NCI-H748 treated with DMSO at 0.1 percent for 48 hours (cell line): ENCODE measurements at places on chromosomes 3 and 15.
A peak's percentile ranks its signal among the peaks of the same experiment; 100 is the strongest.

GRCh38 chr15:33968224-33968623, at the start of gene CHRM5:
CHRM5 (plus strand) TSS chr15:33968497; CDS start chr15:34062718, 94,221 bp downstream.
- peak; percentile 68 for DNase-seq

GRCh38 chr15:101149864-101150722, 101.8 kb downstream of the CHSY1 start:
- DNase-seq: no peak

DNA sequence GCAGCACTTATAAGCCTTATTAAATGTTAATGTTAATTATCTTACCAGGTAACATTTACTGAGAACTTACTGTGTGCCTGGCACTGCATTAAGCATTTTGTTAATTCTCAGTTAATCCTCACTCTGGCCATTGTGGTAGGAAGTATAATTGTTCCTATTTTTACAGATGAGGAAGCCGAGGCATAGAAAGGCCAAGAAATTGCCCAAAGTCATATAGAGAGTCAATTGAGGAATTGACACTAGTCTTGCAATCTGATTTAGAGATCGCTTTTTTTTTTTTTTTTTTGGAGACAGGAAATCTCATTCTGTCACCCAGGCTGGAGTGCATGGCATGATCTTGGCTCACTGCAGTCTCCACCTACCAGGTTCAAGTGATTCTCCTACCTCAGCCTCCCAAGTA, 132.6 kb upstream of the PROK2 start:
- no peak for DNase-seq

GRCh38 chr3:26452363-26452762, 170.2 kb upstream of the LRRC3B start:
- DNase-seq: no peak

DNA sequence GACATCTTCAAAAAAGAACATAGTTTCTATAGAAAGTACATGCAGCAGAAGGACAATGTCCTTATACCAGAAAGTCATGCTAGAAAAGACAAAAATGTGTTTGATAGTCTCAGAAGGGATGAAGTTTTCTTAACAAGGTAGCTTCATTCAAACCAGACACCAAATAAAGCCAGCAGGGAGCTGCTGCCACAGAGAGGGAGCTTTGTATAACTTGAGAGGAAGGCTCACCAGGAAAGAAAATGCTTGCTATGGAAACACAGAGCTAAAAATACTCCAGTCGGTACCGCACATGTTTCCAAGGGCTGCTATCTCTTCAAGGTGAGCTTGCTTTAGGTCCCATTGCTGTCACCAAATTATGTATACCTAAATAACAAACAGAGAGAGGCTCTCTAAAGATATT, 1074.8 kb upstream of the ALCAM start:
- DNase-seq: no peak

- DNase-seq: no peak
These were observed 21.0 kb downstream of the ANAPC13 start for GRCh38 chr3:134464689-134465365.

DNA sequence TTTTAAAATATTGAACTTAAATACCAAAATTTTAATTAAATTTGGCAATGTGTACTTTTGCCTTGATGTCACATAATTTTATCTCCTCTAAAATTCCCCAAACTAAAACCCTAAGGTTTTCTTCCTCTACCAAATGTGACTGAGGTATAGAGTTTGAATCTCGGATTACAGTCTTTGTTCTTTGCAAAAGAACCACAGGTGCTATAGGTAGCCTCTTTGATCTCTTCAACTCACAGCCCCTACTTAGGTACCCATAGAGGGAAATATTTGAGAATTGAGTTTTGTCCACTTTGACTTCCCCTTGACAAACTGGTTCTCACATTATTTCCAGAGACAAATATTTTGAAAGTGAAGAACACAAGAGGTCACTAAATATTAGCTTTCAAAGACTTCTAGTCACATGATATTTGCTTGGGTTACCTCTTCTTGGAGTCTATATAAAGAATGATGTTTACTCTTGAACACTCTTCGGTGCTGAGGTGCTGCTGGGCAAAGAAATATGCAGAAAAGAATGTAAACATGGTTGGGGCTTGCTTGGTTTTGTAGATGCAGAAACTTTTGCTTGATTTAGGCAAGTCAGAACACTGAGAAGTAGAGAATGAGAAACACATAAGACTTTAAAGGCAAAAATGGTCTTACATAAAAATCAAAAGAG, 120.8 kb upstream of the MCTP2 start:
- DNase-seq: peak; percentile 3

DNA sequence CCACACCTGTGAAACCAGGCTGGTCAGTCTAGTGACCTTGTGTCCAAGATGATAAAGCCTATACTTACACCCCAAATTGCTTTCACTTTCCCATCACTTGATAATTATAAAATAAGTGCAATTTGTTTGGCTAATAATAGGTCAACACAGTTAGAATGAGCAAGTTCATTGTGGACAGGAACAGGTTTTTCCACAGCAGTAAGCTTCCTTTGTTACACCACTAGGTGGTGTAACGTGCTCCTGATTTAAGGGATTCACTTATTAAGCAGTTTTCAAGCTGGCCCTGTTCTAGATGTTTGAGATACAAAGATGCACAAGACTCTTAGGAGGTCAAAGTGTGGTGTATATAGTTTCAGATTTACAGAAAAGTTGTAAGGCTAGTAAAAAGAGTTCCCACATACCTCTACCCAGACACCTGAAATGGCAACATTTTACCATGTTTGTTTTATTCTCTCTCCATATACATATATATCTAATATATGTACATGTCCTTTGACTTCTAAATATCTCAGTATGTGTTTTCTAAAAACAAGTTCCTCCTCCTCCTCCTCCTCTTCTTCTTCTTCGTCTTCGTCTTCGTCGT, 6.8 kb upstream of the MFSD1 start:
- DNase-seq: no peak

DNA sequence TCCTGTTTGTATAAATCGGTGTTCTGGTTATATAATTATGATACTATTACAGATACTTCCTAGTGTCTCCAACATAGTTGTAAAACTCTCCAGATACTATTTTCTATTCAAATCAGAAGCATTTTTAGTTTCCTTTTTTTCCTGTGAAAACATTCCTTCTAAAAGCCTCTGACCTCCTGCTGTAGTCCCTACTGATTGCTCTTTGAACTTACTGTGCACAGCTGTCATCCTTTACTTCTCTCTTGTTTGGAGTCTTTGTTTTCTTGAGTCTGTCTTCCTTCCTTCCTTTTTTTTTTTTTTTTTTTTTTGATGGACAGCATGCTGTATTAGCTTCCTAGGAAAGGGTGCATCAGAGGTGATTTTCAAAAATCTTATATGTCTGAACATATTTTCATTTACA, 28.9 kb downstream of the NR2C2 start:
- DNase-seq: no peak

DNA sequence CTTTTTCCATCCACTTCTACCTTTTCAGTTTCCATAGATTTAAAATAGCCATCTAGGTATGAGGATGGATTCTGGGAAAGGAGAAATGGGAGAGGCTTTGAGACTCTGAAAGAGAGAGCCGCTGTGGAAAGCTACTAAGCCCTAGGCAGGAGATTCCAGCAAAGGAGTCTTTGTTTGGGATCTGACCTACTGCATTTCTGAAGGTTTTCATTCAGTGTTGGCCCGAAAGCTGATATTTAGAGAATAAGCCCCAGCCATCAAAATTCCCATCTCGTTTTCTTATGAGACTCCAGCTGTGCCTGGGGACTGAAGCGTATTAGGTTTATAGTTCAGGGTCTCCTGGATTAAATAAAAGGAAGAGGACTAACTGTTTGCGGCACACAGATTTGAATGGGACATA, 19.5 kb downstream of the LIPH start:
- DNase-seq: no peak

DNA sequence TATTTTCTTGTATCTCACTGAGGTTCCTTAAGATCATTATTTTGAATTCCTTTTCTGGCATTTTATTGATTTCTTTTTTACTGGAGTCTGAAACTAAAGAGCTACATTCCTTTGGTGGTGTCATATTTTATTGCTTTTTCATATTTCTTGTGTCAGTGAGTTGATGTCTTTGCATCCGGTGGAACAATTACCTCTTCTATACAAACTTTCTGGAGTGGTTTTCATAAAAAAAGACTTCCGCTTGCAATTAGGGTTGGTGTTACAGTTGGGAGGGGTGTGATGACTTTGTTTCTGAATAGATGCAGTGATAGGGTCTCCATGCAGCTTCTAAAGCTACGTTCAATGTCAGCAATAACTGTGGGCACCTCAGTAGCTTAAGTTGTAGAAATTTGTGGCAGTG, 181.7 kb downstream of the LPP start:
- DNase-seq: no peak

DNA sequence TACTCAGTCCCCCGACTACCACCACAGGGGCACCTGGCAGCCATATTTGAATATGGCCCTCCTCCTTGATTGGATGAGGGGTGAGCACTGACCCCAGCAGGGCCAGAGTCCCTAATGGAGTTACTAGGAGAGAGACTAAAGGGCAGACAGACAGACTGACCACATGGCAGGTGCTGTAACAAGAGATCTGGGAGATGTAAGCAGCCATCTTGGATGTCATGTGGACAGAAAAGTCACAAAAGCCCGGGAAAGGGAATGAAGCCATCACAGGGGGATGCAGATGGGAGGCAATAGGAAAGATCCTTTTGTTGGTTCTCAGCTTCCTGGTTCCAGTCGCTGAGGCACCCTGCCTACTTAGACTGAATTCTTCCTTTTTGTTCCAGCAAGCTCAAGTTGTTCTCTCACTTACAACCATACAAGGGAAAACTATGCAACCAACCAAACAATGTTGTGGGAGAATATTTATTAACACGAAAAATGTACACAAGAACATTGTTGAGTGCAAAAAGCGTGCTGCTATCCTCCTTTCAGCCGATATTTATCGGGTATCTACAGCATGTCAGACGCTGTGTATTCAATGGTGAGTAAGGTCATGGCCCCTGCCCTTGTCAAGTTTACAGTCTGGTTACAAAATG, 511.6 kb upstream of the PROK2 start:
- no peak for DNase-seq

- no peak for DNase-seq
These were observed 150.9 kb upstream of the ABI3BP start for GRCh38 chr3:101144105-101144504.

DNA sequence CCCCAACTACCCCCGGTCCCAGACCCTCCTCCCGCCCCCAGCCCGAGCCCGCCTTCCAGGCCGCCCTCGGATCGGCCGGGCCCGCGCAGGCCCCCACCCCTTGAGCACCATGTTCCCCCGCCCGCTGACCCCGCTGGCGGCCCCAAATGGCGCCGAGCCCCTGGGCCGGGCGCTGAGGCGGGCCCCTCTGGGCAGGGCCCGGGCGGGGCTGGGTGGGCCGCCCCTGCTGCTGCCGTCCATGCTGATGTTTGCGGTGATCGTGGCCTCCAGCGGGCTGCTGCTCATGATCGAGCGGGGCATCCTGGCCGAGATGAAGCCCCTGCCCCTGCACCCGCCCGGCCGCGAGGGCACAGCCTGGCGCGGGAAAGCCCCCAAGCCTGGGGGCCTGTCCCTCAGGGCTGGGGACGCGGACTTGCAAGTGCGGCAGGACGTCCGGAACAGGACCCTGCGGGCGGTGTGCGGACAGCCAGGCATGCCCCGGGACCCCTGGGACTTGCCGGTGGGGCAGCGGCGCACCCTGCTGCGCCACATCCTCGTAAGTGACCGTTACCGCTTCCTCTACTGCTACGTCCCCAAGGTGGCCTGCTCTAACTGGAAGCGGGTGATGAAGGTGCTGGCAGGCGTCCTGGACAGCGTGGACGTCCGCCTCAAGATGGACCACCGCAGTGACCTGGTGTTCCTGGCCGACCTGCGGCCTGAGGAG, 472 bp downstream of the CHST14 start:
- no peak for DNase-seq
